Ovary (tissue), 10 donors: ENCODE measurements at places on chromosomes 6 and 20. TPM values are rescaled to one million over a fixed set of nuclear protein-coding genes. Genes with fewer than 3 reads are reported as not detected.

DNA sequence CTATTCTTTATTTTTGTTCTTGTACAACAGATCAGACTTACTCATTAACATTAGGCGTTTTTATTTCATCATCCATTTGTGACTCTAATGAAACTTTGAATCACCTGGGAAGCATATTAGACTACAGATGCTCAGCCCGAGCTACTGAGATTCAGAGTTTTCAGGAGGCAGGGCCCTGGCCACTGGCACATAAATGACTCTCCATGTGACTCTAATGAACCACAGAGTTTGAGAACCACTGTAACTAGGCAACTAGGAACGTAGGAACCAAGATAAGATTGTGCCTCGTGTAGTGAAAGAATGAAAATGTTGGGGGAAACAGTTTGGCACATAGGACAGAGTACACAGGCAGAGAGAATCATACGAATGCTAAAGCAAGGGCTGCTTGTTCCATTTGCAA lies 405.9 kb upstream of the BTBD3 start:
- DNase-seq = no peak

DNA sequence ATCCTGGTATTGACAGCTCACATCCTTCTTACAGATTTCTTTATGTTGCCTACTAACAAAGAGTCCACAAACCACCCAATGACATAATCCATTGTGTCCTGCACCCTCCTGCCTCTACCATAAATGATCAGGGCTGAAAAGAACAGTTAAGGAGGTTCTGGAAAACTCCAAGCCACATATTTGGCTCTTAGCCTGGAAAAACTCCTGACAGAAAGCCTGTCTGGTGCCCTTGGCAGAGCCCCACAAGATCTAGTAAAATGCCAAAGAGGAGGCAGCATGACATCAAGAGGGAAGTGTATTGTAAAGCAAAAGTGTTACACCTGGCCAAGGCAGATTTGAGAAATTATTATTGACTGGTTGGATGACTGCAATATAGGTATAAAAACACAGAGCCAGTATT lies 126.4 kb upstream of the VGLL2 start:
- no peak for DNase-seq

DNA sequence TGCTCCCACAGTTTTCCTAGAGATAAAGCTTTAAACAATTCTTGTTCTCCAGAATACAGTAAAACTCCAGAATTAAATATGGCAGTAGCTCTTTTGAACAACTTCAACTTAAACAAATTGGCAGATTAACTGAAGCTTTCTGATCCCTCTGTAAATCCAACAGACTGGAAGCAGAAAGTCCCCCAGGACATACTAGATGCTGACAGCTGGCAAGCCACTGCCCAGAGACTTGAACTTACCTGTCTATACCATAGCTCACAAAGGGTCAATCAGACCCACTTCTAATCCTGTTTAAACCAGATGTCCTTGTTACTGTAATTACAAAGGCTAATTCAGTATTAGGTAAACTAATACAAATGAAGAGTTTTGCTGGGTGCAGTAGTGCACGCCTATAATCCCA lies 12.3 kb downstream of the GPLD1 start:
- no peak for DNase-seq

- DNase-seq = no peak
Observed at GRCh38 chr6:168188369-168189199, 109.6 kb upstream of the FRMD1 start.

GRCh38 chr6:159533568-159533967 lies 159.5 kb downstream of the SOD2 start:
- no peak for DNase-seq

DNA sequence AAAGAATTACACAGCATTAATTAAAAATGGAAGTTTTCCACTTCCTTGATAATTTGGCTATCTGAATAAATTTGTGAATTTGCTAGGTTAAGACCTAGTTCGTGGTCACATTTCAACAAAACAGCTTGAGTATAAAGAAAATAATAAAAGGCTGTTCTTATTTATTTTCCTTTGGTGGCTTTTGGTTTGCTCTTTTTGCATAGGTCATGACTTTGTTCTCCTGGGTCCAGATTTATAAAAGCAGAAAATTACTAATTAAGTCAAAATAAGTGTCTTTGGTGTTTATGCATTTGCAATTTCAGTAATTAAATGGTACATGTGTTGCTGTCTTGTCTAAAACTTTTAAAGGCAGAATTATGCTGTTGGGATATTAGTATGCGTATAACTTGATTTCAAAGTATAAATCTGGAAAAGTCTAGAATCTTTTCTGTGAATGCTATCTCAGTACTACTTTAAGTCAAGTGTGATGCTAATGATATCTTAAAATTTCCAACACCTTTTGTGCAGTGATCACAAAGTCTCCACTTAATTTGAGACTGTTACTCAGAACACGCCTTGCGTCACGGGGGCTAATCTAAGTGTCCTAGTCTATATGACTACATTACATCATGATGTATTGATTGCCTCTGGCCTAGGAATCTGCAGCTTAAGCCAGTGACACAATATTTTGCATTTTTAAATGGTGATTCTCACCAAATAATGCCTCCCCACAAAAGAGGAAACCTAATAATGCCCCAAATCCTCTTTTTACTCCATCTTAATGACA lies 41.0 kb downstream of the GNAS start:
- DNase-seq = no peak

DNA sequence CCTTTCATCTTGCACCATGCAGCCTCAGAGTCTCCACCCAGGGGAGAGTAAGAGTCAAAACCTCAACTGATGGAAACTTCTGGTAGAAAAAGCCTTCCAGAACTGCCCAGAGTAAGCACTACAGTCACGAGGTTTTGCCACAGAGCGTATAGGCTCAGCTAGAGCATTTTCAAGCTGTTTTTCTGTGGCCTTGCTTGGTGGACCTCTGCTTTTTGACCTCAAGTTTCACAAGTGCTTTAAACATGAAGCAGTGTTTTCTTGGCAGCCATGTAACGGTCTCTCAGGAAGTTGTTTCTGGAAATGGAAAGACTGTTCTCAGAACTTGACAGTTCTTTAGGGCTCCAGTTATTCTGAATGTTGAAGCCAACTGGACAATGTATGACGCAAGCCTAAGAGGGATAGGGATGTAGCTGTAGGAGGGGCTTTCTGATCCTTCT lies 146.5 kb downstream of the ZDHHC14 start:
- DNase-seq = peak; percentile 27

VARS1 gene
- 43.8 TPM for total RNA-seq

POPDC3 gene
- not detected for total RNA-seq

DPM1 gene
- 34.8 TPM for total RNA-seq
